ENCODE measurements at places on chromosomes 7 and 10.
A peak's percentile ranks its signal among the peaks of the same experiment; 100 is the strongest.

GRCh38 chr10:61815496-61815895 lies 86.0 kb upstream of the ARID5B start:
- no peak for DNase-seq

DNA sequence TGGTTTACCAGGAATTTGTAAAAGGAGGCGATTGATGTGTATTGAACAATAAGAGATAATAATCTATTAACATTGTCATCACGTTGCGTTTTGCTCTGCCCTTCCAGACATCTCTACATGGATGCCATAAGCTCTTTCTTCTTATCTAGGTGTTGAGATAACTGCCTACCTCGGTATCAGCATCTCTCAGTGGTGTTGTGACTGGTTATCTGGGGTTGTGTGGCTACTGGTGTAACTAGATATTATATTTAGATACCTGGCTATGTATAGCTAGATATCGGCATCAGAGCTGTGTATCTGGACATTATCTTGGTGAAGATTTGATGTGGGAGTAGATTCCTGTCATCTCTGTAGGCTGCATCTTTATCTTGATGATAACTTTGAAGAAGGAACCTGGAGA lies 17.2 kb downstream of the GATA3 start:
- no peak for DNase-seq

GRCh38 chr7:11298220-11298619 lies 324.5 kb downstream of the PHF14 start:
- DNase-seq: no peak

- no peak for DNase-seq
Measured at GRCh38 chr7:76217942-76218566, 16.4 kb downstream of the SRRM3 start.

- DNase-seq: peak; percentile 19
Measured at GRCh38 chr10:78602201-78602932, 466.4 kb upstream of the ZMIZ1 start.

GRCh38 chr7:75835688-75836285 lies 22.2 kb upstream of the CCL24 start:
- no peak for DNase-seq

GRCh38 chr7:36051501-36051900 lies 101.6 kb upstream of the EEPD1 start:
- no peak for DNase-seq

DNA sequence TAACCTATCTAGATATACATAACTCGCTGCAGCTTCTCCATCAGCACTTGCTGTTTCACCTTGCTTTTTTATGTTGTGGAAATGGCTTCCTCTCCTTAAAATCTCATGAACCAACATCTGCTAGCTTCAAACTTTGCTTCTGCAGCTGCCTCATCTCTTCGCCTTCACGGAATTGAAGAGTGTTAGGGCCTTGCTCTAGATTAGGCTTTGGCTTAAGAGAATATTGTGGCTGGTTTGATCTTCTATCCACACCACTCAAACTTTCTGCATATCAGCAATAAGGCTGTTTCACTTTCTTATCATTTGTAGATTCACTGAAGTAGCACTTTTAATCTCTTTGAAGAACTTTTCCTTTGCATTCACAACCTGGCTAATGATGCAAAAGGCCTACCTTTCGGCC lies 49.2 kb upstream of the AGR3 start:
- DNase-seq: no peak

DNA sequence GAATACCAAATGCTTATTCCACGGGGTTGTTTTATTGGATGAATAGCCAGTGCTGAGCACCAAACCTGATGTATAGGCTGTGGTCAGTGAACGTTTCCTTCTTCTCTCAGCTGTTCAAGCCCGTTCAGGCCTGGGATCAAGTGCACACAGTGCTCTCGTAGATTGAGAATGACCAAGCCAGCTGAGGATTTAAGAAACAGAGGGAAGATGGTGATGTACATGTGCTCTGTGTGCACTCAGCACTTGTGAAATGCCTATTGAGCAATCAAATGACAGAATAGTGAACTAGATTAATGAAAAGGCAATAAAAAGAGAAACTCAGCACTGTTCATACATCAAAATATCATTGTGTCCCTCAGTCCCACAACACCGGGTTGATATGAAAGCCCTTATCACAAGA lies 302.5 kb downstream of the BMPER start:
- DNase-seq: no peak

Measured in IMR-90 (cell line).